ENCODE measurements at places on chromosomes 11 and 22.

- H3K4me1 ChIP-seq, result no peaks in the 10 kb centered on the region
- no peak for DNase-seq
- H3K27me3 ChIP-seq, result no peaks in the 10 kb centered on the region
- H3K36me3 ChIP-seq, result no peaks in the 10 kb centered on the region
These were observed 647.2 kb downstream of the NELL1 start for GRCh38 chr11:21316591-21316990.

GRCh38 chr11:122625976-122626665 is 29.4 kb upstream of the UBASH3B start:
- H3K27ac ChIP-seq, result no peak overlapping the region
- no peak for DNase-seq
- H3K36me3 ChIP-seq, result no peaks in the 10 kb centered on the region
- H3K4me1 ChIP-seq, result peaks cover 10% of the 10 kb centered on the region

DNA sequence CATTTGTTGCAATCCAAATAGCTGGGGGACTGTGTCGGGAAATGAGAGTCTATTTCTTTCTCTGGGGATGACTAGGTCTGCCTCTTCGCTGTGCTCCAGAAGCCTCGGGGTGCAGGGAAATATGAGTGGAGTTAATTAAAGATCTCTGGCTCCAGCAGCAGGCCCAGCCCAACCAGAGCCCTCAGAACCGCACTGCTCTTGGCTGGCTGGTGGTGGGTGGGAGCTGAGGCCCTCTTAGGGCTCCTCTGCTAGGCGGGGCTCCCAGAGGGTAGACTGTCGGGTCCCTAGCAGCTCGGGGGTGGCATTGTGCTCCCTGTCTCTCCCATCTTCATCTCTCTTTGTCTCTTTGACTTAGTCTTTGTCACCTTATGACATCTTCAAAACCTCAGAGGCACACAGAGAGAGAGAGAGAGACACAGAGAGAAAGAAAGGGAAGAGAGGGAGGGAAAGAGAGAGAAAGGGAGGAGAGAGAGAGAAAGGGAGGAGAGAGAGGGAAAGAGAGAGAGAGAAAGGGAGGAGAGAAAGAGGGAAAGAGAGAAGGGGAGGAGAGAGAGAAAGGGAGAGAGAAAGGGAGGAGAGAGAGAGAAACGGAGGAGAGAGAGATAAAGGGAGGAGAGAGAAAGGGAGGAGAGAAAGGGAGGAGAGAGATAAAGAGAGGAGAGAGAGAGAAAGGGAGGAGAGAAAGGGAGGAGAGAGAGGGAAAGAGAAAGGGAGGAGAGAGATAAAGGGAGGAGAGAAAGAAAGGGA is 20.2 kb downstream of the MPPED1 start:
- peaks cover 12% of the 10 kb centered on the region for H3K27me3 ChIP-seq
- no peak overlapping the region for H3K27ac ChIP-seq
- no peaks in the 10 kb centered on the region for H3K4me1 ChIP-seq
- no peak for DNase-seq
- H3K4me3 ChIP-seq, result no peak overlapping the region

DNA sequence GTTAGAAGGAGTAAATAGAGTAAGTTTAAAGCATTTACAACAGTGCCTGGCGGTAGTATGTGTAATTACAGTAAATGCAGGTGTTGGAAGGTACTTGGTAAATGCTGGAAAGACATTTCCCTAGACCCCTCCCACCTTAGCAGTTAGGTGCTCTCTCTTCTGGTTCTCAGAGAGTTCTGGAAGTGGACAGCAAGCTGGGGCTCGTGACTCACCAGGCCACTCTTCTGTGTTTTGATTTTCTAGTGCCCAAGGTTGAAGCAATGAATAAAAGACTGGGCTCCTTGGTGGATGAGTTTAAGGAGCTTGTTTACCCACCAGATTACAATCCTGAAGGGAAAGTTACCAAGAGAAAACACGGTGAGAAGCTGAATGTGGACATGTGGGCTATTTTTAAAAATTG is 27.6 kb downstream of the SNU13 start:
- no peak for DNase-seq
- H3K4me3 ChIP-seq, result no peak overlapping the region
- H3K36me3 ChIP-seq, result peaks cover 41% of the 10 kb centered on the region
- no peak overlapping the region for H3K27ac ChIP-seq
- H3K4me1 ChIP-seq, result no peaks in the 10 kb centered on the region
- no peaks in the 10 kb centered on the region for H3K27me3 ChIP-seq

- no peak for DNase-seq
- H3K36me3 ChIP-seq, result peaks cover 18% of the 10 kb centered on the region
- H3K4me3 ChIP-seq, result no peak overlapping the region
- no peak overlapping the region for H3K27ac ChIP-seq
- no peaks in the 10 kb centered on the region for H3K4me1 ChIP-seq
- H3K27me3 ChIP-seq, result no peaks in the 10 kb centered on the region
These were observed 15.0 kb upstream of the PITPNB start for GRCh38 chr22:27934069-27934468.

DNA sequence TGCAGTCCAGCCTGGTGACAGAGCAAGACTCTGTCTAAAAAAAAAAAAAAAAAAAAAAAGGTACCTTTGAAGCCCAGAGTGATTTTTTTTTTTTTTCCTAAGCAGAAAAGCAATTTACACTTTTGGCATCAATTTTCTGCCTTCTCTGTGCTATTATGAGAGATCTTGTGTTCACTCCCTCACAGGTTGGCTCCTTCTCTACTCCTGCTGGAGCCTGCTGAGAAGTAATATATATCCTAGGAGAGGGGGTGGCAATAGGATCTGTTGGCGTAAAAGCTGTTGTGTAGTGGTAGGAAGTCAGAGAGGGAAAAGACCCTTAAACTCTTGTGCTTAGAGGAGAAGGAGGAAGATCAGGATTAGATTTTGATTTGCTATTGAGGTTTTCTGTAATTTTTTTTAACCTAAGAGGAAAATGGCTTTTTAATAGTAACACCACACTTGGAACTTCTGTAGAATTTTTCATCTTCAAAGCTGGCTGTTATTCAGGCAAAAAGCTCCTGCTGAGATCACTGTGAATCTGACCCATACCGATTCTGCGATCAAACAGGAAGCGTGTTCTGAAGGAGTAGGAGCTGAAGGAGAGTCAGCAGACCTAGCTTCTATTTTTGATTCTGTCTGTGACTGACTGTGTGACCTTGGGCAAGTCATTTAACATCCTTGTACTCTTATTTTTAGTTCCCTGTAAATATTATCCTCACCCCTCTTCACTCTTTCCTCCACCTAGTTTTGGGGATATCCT is 77.7 kb downstream of the TRIM44 start:
- no peaks in the 10 kb centered on the region for H3K27me3 ChIP-seq
- H3K4me3 ChIP-seq, result no peak overlapping the region
- DNase-seq, result no peak
- H3K4me1 ChIP-seq, result no peaks in the 10 kb centered on the region

DNA sequence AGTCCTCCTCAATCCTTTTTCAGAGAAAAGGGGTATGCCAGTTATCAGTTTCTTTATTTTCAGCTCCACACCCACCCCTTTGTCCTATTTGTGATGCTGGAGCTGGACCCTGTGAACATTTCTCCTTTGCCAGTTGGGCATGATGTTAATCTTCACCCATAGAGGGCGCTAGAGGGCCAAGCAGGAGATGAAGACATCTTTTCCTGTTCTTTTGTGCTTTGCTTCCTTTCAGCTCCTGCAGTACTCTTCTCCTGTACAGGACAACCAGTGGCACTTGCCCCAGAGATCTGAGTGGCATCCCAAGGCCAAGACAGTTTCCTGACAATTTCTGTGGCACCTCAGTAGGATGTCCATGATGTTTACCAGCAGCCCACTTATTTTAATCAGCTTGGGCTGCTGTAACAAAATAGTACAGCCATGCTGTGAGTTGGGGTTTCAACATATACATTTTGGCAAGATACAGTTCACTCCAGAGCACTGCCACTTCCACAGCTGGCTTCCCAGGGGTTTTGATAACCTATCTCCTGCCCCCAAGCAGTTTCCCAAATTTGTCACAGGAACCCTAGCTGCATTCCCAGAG is 4.6 kb downstream of the SAA2 start:
- peaks cover 31% of the 10 kb centered on the region for H3K27me3 ChIP-seq
- no peaks in the 10 kb centered on the region for H3K36me3 ChIP-seq
- H3K4me1 ChIP-seq, result peaks cover 37% of the 10 kb centered on the region
- DNase-seq, result peak; percentile 82
- no peak overlapping the region for H3K27ac ChIP-seq
- H3K4me3 ChIP-seq, result no peak overlapping the region

DNA sequence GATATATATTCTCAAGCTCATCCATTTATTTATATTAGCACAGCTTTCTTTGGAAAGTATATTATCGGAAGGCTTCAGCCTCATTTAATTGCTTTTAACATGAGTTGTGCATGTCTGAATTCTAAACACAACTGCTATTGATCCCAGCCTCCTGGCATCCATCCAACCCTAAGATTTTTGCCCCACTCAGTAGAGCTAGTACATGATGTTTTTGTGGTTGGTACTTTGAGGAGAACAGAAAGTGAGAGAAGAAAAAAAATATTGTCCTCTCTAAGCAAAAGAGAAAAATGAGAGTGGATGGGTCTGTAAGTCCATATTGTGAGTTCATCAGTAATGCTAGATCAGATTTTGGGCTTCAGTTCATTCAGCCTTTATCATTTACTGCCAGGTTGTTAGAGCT is 198.7 kb downstream of the DDX10 start:
- no peak overlapping the region for H3K4me3 ChIP-seq
- H3K4me1 ChIP-seq, result peaks cover 4% of the 10 kb centered on the region
- no peak for DNase-seq
- no peak overlapping the region for H3K27ac ChIP-seq
- H3K27me3 ChIP-seq, result no peaks in the 10 kb centered on the region
- peaks cover 2% of the 10 kb centered on the region for H3K36me3 ChIP-seq

DNA sequence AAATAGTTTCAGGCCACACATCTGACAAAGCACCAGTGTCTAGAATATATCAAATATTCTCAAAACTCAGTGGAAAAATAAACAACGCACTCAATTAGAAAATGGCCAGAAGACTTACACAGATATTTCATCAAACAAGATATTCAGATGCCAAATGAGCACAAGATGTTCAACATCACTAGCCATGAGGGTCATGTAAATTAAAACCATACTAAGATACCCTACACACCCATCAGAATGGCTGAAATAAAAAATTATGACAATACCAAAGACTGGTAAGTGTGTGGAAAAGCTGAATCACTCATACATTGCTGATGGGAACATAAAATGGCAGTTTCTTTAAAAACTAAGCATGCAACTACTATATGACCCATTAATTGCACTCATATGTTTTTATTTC is 21.7 kb downstream of the BTG4 start:
- no peak overlapping the region for H3K27ac ChIP-seq
- no peaks in the 10 kb centered on the region for H3K4me1 ChIP-seq
- no peaks in the 10 kb centered on the region for H3K36me3 ChIP-seq
- peaks cover 53% of the 10 kb centered on the region for H3K27me3 ChIP-seq

DNA sequence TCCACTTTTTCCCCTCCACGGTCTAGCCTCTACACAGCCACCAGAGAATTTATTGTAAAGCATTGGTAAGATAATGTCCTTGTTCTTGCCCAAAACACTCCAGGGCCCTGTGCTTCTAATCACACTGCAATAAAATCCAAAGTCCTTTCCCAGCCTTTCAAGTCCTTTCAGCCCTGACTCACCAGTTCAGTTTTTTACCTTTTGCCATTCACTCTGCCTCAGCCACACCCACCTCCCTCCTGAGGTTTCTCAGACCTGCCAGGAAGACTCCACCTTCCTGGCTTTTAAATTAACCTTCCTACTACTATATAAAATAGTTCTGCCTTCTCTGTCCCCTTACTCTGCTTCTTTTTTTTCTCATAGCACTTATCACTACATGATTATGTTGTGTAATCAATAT is 91.0 kb upstream of the ARHGAP32 start:
- H3K36me3 ChIP-seq, result no peaks in the 10 kb centered on the region
- no peak for DNase-seq
- H3K27me3 ChIP-seq, result peaks cover 34% of the 10 kb centered on the region
- H3K4me1 ChIP-seq, result peaks cover 13% of the 10 kb centered on the region
